ENCODE measurements at places on chromosomes 7 and 10. TPM values are rescaled to one million over a fixed set of nuclear protein-coding genes. Genes with fewer than 3 reads are reported as not detected.

- no peaks in the 10 kb centered on the region for H3K36me3 ChIP-seq
- DNase-seq: no peak
- H3K4me3 ChIP-seq: no peak overlapping the region
- H3K4me1 ChIP-seq: peaks cover 5% of the 10 kb centered on the region
- no peak overlapping the region for H3K27ac ChIP-seq
Measured at GRCh38 chr7:137996871-137997270, 5.0 kb downstream of the CREB3L2 start.

DNA sequence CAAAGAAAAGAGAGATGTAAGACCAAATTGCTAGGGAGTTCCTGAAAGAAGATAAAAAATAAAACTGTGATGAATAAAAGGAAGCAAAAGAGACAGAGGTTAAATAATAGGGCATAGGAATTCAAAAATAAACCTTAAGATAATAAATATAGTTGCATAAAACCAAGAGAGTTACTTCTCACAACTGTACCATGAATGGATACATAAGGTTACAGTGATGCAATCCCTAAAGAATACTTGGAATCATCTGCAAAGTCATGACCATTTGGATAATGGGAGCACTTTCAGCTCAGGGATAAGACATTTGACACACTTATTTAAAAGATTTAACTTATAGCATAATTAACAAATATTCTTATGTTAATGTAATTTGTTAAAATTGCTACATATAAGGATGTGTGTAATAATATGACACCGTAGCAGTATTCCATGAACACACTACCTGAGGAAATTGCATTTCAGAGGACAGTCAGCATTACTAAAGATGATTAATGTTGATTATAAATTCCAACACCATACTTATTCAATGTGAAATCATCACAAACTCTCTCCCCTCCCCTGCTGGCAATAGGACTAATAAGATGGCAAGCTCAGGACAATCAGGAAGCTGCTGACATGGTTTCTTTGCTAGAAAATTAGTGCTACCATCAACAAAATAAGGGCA, 202.1 kb upstream of the AKR1E2 start:
- H3K4me3 ChIP-seq: no peak overlapping the region
- no peaks in the 10 kb centered on the region for H3K36me3 ChIP-seq
- no peaks in the 10 kb centered on the region for H3K27me3 ChIP-seq

- no peak overlapping the region for H3K4me3 ChIP-seq
- DNase-seq: no peak
- H3K4me1 ChIP-seq: peaks cover 14% of the 10 kb centered on the region
Measured at GRCh38 chr10:6148908-6149307, 53.8 kb upstream of the PFKFB3 start.

- DNase-seq: no peak
- H3K36me3 ChIP-seq: no peaks in the 10 kb centered on the region
- no peaks in the 10 kb centered on the region for H3K27me3 ChIP-seq
Measured at GRCh38 chr7:138885383-138886147, 87.6 kb upstream of the ATP6V0A4 start.

- H3K27ac ChIP-seq: no peak overlapping the region
- no peaks in the 10 kb centered on the region for H3K36me3 ChIP-seq
- no peaks in the 10 kb centered on the region for H3K27me3 ChIP-seq
- H3K4me1 ChIP-seq: no peaks in the 10 kb centered on the region
Measured at GRCh38 chr10:71635251-71635866, 84.2 kb downstream of the C10orf105 start.

Gene HOXA6
- total RNA-seq: 0.50 TPM

Gene TRPV6
- total RNA-seq: not detected
